ENCODE measurements at places on chromosomes 2 and 18.

DNA sequence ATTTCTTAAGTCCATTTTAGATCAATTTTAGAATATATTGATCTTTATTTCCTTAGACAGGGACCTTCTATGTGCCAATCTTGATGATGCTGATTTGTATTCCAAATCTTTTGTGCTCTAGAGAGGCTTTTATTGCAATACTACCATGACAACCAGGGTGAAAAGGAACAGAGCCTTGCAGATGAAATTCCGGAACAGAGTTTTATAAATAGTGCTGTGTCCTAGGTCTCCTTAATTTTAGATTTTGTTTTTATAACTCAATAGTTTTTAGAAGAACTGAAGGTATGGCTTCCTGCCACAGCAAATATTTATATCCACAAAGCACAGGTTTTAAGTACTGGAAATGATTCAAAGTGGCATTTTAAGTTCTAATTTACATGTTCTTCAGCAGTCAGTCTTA, 160.2 kb downstream of the PMAIP1 start:
- DNase-seq = no peak

GRCh38 chr2:217124050-217124449, 264.2 kb upstream of the TNP1 start:
- no peak for DNase-seq

DNA sequence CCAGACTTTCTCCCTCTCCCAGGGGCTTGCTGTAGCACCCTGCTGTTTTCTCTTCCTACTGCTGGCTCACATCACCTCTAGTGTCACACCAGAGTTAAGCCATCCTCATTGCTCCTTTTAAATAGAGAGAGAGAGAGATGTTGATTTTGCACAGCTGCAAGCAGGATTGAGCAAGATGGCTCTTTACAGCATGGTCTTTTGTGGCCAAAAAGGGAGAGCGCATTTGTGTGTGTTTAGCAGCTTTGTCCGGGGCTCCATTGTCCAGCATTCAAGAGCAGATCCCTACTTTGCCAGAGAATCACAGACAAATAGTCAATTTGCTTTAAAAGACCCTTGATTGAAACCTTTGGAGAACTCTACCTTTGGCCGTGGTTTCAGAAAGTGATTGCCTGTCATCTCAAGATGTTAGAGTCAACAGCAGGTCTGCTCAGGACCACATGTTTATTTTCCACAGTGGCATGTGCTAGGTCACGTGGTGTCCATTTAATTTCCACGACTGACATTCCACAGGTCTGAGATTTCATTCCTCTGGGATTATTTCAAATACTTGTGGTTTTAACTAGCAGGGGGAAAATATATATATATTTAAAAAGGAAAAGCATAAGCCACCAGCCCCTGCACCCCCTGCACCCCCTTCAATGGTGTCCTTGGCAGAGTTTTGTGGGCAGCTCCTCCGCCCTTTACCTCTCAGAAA, 359.9 kb upstream of the SLC14A2 start:
- DNase-seq = no peak

- no peak for DNase-seq
Measured at GRCh38 chr2:167135706-167136105, 247.4 kb downstream of the XIRP2 start.

- no peak for DNase-seq
Measured at GRCh38 chr2:10559634-10560224, 111.6 kb upstream of the ODC1 start.

DNA sequence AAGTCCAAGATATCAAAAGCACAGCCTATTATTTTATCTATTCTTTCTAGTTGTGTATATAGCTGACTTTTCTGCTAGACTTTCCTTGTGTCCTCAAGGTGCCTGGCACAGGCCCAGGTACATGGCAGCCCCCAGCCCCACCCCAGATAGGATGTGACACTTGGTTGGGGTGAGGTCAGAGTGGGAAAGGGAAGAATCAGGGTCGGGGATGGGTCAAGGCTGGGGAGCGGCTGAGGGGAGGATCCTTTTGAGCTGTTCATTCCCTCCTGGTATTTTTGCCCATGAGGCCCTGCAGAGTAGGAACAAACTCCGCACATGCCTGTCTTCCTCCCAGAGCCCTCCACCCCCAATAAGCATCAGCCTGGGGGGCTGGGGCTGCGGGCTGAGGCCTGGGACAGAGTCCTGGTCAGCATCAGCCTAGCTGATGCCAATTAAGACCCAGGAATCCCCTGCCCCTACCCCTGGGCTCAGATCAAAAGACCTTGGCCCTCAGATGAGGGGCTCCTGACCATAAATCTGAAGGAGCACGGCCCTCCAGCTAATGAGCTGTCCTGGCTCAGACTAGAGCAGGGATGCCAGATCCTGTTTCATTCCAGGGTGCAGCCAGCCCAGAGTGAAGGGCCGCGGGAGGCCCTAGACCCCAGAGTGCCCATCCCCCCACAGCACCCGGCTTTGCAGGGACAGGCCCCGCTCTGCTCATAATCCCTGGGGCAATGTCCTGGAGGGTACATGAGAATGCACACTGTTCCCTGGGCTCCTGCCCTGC, 85.3 kb downstream of the SDC1 start:
- DNase-seq = no peak

GRCh38 chr18:47585136-47585535, 333.7 kb upstream of the SKOR2 start:
- no peak for DNase-seq

GRCh38 chr18:78948707-78949106, 30.9 kb upstream of the SALL3 start:
- DNase-seq = no peak

- DNase-seq = no peak
Measured at GRCh38 chr2:107728586-107728985, 98.1 kb upstream of the RGPD4 start.

- no peak for DNase-seq
Measured at GRCh38 chr2:21257621-21258020, 133.9 kb downstream of the TDRD15 start.

- DNase-seq = no peak
Measured at GRCh38 chr18:74817576-74817975, 219.9 kb downstream of the ZNF407 start.

DNA sequence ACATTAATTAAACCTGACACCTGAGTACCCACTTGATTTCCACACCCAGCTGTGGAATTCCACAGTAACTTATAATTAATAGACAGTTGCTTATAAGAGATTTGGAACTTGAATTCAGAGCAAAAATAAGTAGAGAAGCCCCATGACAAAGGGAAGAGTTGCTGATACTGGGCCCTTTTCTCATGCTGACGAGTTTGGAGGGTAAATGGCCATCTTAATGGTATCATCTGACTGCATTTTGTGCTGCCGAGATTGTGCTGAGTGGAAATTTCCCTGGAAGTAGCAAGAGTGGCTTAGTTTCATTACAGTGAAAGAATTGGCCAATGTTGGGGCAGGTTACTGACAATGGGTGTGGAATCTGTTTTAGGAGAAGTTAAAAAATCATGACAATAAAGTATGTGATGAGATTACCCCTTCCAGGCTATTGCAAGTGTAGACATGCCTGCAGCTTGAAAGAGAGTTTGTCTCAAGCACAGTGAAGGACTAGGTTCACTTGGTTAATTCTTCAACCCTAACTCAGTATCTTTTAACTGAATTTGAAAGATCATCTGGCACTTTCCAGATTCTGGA, 49.9 kb downstream of the VSNL1 start:
- DNase-seq = no peak

DNA sequence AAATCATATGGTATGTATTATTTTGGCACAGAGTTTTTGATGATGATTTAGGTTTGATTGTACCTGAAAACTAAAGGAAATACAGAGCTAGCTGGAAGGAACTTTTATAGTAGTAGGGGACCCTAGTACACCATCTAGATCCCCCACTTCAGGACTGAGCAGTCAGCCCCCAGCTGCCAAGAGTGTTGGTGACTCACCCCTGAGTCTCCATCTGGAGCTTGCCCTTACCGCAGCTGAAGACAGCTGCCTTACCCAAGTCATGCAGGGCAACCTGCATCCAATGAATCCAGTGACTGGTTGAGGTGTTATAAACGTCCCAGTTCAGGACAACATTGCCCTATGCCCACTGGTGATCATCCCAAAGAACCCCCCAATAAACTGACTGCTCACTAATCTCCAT, 15.3 kb downstream of the PMS1 start:
- no peak for DNase-seq

DNA sequence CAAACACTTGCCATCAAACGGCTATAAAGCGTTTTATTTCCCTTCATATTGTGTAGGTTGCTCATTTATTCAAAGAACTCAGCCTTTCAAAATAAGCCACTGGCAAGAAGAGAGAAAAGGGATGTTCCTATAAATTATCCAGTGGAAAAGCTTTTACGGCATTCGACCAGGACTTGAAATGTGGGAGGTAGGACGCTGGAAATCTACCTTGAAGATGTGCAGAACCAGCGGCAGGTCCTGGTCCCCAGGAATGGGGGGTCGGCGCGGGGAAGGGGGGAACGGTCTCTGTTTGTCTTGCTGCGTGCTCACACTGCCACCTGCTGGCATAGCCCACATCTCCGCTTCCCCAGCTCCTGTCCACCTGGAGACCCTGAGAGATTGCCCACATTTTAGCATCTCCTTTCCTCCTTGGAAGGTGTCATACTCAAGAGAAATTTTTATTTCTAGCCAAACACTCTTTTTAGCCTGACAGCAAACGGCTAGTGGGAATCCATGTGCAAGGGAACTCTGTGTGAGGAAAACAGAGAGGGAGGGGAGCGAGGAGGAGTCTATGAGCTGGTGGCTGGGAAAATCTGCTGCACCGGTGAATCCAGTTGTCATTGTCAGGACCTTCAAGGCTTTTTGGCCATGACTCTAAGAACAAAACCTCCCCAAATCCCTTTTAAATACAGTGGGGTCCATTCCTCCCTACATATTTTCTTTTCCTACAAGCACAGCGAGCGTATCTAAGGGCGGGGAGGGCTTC, 349.0 kb upstream of the PKDCC start:
- no peak for DNase-seq

GRCh38 chr2:19932928-19933327, 31.1 kb upstream of the TTC32 start:
- DNase-seq = no peak

DNA sequence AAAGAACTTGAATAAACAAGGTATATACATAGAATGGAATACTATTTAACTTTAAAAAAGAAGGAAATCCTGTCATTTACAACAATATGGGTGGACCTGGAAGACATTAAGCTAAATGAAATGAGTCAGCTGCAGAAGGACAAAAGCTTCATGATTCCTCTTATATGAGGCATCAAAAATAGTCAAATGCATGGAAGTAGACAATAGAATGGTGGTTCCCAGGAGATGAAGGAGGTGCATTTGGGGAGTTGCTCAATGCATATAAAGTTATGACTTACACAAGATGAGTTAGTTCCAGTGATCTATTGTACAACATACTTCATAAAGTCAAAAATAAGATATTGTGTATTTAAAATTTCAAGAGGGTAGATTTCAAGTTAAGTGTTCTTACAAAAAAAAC, 426.1 kb upstream of the UBE2E3 start:
- no peak for DNase-seq

DNA sequence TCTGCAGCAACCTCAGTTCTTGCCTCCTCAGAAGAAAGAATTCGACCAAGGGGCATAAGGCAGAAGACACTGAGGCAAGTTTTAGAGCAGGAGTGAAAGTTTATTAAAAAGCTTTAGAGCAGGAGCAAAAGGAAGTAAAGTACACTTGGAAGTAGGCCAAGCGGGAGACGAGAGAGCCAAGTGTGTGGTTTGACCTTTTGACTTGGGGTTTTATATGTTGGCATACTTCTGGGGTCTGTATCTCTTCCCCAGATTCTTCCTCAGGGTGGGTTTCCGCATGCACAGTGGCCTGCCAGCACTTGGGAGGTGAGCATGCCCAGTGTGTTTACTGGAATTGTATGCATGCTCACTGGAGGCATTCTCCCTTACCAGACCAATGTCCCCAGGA, 59.3 kb upstream of the ANKRD44 start:
- DNase-seq = no peak

- no peak for DNase-seq
Measured at GRCh38 chr2:15787535-15788454, 152.6 kb upstream of the MYCN start.

DNA sequence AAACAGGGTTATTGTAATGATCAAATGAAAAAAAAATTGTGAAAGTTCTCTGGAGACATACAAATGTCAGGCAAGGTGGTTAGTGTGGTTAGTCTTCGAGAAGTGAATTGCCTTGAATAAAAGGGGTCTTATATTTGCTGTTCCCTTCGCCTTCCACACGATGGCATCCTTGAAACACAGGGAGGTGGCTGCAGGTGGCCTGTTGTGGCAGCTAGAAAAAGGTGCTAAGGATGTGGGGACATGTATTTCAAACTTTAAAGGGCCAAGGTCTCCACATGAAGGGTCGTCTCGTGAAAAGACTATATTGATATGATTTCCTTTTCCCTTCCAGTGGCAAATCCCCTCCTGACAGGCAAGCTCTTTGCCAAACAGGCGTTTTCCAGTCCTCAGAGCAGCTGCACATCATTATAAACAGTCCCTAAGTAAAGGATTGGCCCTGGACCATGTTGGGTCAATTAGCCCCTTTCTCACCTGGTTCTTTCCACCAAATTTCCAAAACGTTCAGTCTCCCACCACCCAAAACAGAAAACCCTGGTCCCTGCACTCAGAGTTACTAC, 68.5 kb downstream of the COPS8 start:
- peak; percentile 57 for DNase-seq

GRCh38 chr2:193580176-193580950, 1385.6 kb upstream of the TMEFF2 start:
- DNase-seq = no peak

DNA sequence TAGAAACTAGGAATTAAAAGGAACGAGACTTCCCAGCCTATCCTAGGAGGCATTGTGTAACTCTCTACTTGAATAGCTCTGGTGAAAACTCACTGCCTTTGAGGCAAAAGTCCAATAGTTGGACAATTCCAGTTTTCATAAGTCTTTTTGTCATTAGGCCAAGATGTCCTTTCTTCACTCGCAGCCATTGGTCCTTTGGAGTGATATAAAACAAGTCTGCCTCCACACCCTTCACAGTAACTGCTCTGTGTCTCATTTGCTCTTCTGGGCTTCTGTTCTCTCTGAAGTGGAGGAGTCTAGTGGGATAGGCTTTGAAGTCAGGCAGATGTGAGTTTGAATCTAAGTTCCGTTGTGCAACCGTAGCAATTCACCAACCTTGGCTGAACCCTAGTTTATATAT, 28.2 kb downstream of the ANTXR1 start:
- no peak for DNase-seq

DNA sequence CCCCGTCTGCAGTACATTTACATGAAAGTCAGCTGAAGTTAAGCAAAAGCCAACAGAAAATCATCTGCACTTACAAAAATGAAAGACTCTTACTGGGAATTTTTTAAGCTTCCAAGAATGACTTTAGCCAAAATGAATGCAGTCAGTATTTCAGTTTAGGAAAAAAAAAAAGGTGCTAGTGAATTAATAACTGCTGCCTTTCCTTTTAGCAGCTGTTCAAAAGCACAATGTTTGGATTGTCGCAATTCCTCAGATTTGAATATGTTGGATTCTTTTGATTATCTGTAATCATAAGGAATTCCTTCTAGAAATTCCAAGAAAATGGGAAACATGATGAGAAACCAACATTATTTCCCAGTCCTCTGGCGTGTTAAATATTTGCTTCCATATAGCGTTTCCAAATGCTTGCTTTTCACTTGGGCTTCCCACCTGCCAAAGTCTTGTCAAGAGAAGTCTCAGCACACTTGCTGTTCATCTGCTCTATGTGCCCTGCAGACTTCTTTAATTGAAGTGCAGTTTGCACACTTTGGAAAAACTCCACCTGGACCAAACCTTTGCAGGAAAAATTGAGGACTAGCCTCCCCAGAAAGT, 653.0 kb upstream of the SLC39A10 start:
- no peak for DNase-seq

GRCh38 chr2:54691445-54692135, 31.9 kb upstream of the EML6 start:
- DNase-seq = no peak

GRCh38 chr2:6951046-6951445, 33.8 kb downstream of the RNF144A start:
- DNase-seq = no peak

- no peak for DNase-seq
Measured at GRCh38 chr2:95380280-95380679, 22.2 kb upstream of the FAHD2A start.
